ENCODE measurements at places on chromosomes 7 and 10. TPM values are rescaled to one million over a fixed set of nuclear protein-coding genes. Genes with fewer than 3 reads are reported as not detected.

DNA sequence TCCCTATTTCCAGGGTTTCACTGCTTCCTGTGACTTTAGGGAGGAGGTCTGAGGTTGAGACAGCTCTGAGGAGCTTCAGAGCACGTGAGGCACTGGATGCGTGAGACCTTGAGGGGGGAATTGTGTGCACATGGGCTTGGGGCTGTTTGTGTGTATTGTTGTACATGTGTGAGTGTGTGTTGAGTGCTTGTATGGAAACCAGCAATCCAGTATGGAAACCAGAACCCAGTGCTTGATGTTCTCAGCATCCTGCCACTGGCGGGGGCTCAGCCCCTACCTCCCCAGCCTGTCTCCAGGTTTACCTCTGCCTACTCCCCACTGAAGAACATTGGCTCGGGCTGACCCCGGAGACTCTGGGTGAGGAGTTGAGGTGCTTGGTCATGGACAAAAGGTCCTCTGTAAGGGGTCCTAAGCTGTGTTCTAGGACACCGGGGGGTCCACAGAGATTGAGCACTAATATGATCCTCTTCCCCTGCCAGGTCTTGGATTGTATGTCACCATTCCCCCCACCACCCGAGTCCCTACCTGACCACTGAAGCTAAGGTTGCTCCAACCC lies 20.8 kb downstream of the SFTPD start:
- no peak for DNase-seq

DNA sequence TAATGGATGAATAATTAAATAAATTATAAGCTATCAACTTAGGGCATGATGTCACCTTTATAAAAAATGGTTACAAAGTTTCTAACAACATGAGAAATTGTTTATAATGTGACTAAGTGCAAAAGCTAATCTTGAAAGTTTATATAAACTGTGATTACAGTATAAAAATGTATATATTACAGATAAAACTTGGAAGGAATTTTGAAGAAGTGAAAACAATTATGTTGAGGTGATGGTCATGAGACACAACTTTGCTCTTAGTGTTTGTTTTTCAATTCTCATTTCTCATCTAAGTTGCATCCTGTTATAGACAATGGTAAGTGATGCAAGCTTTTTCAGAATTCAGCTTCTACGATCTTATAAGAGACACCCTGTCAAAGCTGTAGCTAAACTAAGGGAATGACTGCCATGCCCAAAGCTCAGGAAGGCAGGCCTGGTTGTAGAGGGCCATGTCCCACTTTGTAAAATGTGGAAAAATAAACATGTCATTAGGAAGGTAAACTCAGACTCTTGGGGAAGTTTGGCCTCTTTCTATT lies 23.9 kb downstream of the MACC1 start:
- no peak for DNase-seq

- DNase-seq: no peak
Measured at GRCh38 chr10:127832501-127832900, 60.2 kb downstream of the CLRN3 start.

GRCh38 chr10:124251317-124252065 lies 158.1 kb upstream of the CHST15 start:
- DNase-seq: no peak

DNA sequence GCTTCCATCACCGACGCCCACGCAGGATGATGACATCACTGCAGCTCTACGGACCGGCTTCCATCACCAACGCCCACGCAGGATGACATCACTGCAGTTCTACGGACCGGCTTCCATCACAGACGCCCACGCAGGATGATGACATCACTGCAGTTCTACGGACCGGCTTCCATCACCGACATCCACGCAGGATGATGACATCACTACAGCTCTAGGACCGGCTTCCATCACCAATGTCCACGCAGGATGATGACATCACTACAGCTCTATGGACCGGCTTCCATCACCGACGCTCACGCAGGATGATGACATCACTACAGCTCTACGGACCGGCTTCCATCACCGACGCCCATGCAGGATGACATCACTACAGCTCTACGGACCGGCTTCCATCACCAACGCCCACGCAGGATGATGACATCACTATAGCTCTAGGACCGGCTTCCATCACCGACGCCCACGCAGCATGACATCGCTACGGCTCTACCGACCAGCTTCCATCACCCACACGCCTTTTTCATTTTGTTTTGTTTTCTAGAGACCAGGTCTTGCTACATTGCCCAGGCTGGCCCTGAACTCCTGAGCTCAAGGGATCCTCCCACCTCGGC lies 29.5 kb downstream of the GPER1 start:
- DNase-seq: no peak

GRCh38 chr7:51476026-51476425 lies 159.4 kb upstream of the COBL start:
- DNase-seq: no peak

The HOXA9 gene
- not detected for total RNA-seq

The LRRC17 gene
- 2.1 TPM for total RNA-seq

Measured in Right ventricle myocardium inferior (tissue), 1 donor.